ENCODE measurements at places on chromosomes 6 and 20. TPM values are rescaled to one million over a fixed set of nuclear protein-coding genes. Genes with fewer than 3 reads are reported as not detected.
A peak's percentile ranks its signal among the peaks of the same experiment; 100 is the strongest.

BCL2L1 gene
- total RNA-seq: 27.5 TPM

DNA sequence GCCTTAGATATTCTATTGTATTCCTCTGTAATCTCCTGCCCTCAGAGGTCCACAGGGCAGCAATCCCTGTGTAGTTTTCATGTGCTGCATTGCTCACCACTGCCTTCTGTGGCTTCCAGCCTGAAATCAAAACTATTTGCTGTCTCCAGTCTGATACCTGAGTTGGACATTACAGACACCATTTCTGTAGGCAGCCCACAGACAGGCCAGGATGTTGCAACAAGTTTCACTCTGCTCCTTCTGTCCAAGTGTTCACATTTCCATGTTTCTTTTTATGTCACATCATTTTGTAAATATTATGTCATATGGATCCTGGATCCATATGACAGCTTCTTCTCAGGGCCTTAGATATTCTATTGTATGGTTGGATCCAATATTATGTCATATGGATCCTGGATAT lies 21.7 kb downstream of the ECI2 start:
- no peaks in the 10 kb centered on the region for H3K4me1 ChIP-seq
- no peak overlapping the region for H3K27ac ChIP-seq
- H3K36me3 ChIP-seq: peaks cover 26% of the 10 kb centered on the region
- no peak overlapping the region for H3K4me3 ChIP-seq
- no peaks in the 10 kb centered on the region for H3K27me3 ChIP-seq

DNA sequence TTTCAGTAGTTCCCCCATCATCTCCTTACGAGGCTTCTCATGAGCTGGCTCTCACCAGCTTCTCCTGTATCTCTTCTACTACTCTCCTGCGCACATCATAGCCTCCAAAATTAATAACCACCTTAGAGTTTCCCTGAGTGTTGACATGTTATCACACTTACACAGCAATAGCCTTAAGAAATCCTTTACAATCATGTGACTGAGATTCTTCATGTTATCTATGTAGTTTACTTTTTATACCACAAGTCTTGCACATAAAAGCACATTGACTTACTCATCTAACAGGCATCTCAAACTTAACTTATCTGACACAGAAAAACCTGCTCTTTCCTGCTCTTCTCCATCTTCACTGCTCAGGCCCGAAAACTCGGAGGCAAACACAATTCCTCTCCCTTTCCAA lies 103.7 kb upstream of the TAB2 start:
- no peak overlapping the region for H3K27ac ChIP-seq
- DNase-seq: no peak
- H3K27me3 ChIP-seq: no peaks in the 10 kb centered on the region
- no peak overlapping the region for H3K4me3 ChIP-seq

- peak overlapping the region; percentile 53 for H3K4me3 ChIP-seq
- H3K4me1 ChIP-seq: peaks cover 6% of the 10 kb centered on the region
- H3K27me3 ChIP-seq: peaks cover 3% of the 10 kb centered on the region
- peak overlapping the region; percentile 58 for H3K27ac ChIP-seq
Measured at GRCh38 chr6:143536866-143537691, 25.6 kb upstream of the FUCA2 start.
